ENCODE measurements at places on chromosomes 7 and 10.
A peak's percentile ranks its signal among the peaks of the same experiment; 100 is the strongest.

- no peak for DNase-seq
Measured at GRCh38 chr10:122142641-122143237, 128.4 kb upstream of the BTBD16 start.

DNA sequence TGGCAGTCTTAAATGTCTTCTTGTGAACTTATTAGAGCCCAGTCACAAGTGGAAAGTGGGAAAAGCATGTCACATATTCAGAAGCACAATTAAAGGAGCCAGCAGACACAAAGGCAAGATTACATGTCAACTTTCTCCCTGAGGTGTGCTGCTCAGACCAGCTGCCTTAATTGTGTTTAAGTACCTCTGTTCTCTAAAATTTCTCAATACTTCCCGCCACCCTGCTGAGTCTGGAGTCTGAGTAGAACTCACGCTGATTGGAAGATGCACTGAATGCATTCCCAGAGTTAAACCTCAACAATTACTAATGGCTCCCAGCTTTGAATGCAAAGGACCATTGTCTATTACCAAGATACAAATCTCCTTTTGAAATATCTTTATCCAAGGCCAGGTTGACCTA lies 166.4 kb upstream of the COBL start:
- no peak for DNase-seq

- no peak for DNase-seq
Measured at GRCh38 chr7:45663965-45664633, 89.9 kb downstream of the ADCY1 start.

DNA sequence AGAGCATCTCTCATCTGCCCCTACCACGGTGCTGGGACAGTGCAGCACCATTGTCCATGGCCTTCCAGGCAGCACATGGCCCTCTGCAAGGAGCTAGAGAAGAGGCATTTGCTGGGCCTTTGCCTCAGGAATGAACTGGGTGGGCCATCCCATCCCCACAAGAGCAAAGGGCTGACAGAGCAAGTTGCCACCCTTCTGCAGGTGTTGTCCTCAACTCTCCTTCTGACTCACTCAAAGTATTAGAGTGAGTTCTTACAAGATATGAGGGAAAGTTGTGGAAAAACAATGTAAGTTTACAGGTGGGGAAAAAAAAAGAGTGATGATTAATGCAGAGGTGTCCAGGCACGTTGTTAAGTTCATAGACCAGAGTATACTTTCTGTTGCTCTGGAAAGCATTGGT lies 261.2 kb downstream of the SKIDA1 start:
- peak; percentile 96 for DNase-seq

Measured in mammary epithelial cell (primary cell).